Testis (tissue), 5 donors: ENCODE measurements at places on chromosomes 5 and 9.

- peak; percentile 85 for DNase-seq
Measured at GRCh38 chr9:119556129-119556875, 187.1 kb upstream of the BRINP1 start.

- no peak for DNase-seq
Measured at GRCh38 chr5:10699281-10699874, 61.7 kb downstream of the DAP start.

GRCh38 chr5:5504325-5504724, 81.8 kb downstream of the ICE1 start:
- DNase-seq = no peak

- no peak for DNase-seq
Measured at GRCh38 chr9:5354184-5354583, 14.5 kb upstream of the RLN1 start.

DNA sequence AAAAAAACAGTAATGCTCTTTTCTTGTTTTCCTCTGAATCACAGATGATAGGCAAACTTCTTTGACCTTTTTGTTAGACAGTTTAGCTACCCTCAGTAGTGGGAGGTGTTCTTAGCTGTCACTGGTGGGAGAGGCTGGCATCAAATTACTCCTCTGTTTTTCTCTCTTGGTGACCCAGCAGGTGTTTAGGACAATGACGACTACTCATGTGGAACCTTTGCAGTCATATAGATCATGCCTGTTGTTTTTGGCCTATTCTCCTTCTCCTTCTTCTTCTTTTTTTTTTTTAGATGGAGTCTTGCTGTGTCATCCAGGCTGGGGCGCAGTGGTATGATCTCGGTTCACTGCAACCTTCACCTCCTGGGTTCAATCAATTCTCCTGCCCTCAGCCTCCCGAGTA, 15.4 kb upstream of the NPR2 start:
- no peak for DNase-seq

DNA sequence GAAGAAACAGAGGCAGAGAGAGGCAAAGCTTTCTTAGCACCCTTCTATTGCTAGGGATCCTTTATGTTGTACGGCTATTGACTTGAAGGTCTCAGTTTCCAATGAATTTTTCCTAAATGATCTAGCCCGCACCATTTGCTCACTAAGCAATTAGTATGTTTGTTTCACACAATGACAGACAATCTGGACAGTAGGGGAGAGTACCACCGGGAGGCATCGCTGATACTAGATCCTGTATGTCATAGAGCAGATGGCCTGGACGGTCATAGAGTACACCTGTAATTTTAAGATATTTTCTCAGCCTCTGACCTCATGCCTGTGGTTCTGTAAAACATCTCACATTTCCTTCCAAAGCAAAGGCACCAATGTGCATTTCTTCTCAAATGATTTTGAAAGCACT, 194.3 kb downstream of the TLE4 start:
- no peak for DNase-seq

GRCh38 chr5:132232465-132232864, 4.8 kb upstream of the P4HA2 start:
- no peak for DNase-seq

DNA sequence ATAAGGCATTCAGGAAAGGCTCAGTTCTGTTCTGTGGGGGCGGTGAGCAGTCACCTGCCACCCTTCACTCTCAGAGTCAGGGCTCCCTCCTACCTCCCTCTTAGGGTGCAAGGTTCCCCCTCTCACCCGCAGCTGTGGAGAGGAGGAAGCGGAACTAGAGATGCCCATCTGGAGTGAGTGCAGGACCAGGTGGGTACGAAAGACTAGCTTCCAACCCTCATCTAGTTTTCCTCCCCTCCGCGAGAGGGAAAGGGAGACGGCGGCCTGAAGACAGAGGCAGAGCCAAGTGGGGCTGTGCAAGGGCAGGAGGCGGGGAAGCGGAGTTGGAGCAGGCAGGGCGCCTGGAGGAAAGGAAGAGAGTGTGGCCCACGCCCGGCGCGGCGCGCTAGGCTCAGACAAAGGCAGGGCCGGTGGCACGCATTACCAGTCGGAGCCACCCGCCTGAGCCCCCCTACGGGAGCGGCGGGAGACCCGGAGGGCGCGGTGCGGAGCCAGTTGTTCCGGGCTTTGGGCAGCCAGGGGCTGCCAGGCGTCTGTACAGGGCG, 7.3 kb downstream of the PRR7 start:
- peak; percentile 58 for DNase-seq

GRCh38 chr5:160361624-160362228, 8.7 kb downstream of the C1QTNF2 start:
- no peak for DNase-seq

GRCh38 chr5:96614110-96614691, 48.0 kb upstream of the CAST start:
- peak; percentile 77 for DNase-seq

DNA sequence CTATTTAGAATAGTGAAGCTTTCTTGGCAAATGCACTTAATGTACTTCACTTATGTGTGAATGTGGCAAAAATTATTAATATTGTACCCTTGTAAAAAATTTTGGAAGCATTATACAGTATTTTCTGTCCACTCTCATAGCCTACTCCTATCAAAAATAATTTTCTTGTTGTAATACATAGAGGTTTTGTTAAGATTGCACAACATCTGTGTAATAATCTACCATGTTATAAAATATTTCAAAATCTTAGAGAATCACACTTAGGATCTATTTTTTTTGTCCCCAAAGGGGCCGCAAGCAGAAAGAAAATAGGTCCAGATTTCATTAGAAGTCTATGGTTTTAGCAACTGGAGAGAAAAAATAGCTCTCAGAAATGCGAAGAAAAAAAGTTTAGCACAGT, 945.9 kb downstream of the CDH18 start:
- no peak for DNase-seq

DNA sequence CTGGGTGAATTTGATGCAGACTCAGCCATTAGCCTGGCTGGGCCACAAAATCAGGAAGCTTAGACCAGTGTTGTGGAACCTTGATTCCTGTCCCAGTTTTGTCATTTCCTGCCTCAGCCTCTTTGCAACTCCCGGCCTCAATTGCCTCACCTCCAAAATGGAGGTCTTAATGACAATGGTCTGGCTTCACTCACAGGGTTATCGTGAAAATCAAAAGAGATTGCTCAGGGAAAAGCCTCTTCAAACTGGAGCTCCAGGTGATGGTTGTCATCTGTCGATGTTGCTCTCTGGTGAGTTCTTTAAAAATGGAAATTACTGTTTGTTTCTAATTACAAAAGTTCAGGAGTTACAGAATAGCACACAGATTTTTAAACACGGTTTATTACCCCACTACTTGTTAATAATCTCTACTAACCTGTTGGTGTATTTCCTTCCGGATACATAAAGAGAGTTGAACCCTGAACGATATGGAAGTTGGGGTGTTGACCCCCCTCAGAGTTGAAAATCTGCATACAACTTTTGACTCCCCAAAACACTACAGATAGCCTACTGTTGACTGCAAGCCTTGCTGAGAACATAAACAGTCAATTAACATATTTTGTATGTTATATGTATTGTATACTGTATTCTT, 109.9 kb upstream of the CPEB4 start:
- DNase-seq = no peak

GRCh38 chr9:6444128-6444527, 31.1 kb downstream of the UHRF2 start:
- no peak for DNase-seq

DNA sequence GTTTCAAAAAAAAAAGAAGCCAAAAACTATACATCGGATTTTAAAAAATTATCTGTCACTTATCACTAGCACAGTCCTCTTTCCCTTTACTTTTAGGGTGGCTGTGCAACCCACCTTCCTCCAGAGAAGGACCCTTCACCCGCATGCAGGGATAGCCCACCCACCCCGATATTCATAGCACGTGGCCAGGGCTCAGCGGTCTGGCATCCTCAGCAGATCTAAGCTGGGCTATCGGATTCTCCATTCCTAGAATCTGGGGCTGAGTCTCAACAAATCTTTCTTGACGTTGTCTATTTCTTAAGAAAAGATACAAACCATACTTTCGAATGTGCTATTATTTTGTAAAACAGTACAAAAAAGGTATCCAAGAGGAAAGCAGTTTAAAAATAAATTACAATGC, 70.9 kb downstream of the MYO10 start:
- DNase-seq = no peak

DNA sequence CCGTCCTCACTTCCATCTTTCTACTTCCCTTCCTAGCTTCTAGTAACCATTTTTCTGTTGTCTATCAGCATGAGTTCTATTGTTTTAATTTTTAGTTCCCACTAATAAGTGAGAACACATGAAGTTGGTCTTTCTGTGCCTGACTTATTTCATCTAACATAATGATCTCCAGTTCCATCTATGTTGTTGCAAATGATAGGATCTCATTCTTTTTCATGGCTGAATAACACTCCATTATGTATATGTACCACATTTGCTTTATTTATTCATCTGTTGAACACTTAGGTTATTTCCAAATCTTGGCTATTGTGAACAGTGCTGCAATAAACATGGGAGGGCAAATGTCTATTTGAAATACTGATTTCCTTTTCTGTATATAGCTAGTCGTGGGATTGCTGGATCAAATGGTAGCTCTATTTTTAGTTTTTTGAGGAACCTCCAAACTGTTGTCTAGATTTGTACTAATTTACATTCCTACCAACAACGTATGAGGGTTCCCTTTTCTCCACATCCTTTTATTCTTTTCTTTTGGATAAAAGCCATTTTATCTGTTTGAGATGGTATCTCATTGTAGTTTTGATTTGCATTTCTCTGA, 50.3 kb downstream of the NSD1 start:
- no peak for DNase-seq

GRCh38 chr9:89431930-89432725, 65.8 kb downstream of the SEMA4D start:
- no peak for DNase-seq

DNA sequence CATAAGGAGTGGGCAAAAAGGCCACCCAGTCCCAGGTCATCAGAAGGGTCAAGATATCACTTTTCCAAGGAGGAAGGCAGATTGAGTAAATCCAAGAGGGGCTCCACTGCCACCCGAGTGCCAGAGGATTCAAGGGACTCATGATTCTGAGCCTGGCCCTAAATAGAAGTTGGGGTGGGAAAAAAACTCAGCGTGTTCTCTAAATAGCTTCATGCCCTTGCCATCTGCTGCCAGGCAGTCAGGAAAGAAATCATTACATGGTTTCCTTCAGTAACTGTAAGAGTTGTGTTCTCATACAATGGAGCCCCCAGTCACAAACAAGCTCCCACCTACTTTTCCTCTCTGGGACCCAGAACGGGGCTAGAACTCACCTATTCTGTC, 37.2 kb downstream of the SAR1B start:
- DNase-seq = no peak

DNA sequence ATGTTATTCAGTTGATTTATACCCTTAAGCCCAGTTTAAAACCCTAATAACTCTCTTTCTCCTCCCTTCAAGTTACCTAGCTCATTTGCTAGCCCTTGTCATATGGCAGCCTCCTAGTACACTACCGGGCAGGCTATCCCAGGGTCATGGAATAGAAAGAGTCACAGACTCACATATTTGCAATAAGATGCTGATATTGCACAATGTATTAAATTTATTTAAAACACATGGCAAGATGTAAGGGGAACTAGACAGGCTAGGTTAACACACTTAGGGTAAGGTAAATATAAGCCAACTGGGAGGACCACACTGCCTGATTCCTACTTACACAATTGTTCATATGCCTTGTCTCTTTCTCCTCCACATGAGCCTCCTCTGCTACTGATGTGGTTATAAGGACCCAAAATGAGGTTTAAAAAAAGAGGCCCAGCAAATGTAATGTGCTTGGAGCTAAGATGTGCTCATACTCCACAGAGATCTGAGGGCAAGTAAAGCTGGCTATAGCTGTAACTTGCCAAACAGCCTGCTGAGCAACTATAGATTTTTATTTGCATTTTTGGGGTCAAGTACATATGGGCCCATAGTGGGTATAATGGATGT, 130.0 kb downstream of the ENC1 start:
- DNase-seq = no peak

DNA sequence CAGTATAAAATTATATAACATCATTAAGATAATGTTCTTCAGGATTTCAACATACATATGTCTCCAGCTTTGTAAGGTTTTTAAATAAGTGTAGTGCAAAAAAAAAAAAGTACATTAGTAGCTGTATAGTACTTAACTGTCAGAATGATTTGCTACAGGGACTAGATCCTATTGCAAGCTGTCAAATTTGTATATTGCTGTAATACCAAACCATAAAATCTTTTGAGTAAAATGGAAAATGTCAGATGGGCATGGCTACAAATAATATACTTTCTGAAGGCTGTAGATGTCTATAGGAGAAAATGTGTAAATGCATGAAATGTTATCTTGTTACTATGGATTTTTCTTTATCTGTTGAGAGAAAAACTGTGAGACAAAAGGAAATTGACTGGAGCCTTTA, 298.5 kb downstream of the KDM4C start:
- DNase-seq = no peak

GRCh38 chr9:84212982-84213381, 127.6 kb downstream of the SLC28A3 start:
- no peak for DNase-seq

- no peak for DNase-seq
Measured at GRCh38 chr9:120946259-120946658, 19.7 kb upstream of the TRAF1 start.

DNA sequence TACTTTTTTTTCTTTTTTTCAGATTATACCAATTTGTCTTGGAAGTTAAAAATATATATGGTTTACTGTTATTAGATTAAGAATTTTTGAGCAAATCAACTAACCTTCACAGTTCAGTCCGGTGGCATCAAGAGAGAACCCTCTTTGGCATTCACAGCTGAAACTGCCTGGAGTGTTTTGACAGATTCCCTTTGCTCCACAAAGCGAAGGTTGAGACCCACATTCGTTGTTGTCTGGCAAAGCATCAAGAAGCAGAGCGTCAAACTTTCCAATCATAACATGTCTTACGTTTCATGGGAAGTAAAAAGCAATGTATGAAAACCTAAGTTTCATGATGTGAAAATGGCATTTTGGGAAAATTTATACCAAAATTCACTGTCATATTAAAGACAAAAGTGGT, 190.2 kb downstream of the SLC12A2 start:
- no peak for DNase-seq

DNA sequence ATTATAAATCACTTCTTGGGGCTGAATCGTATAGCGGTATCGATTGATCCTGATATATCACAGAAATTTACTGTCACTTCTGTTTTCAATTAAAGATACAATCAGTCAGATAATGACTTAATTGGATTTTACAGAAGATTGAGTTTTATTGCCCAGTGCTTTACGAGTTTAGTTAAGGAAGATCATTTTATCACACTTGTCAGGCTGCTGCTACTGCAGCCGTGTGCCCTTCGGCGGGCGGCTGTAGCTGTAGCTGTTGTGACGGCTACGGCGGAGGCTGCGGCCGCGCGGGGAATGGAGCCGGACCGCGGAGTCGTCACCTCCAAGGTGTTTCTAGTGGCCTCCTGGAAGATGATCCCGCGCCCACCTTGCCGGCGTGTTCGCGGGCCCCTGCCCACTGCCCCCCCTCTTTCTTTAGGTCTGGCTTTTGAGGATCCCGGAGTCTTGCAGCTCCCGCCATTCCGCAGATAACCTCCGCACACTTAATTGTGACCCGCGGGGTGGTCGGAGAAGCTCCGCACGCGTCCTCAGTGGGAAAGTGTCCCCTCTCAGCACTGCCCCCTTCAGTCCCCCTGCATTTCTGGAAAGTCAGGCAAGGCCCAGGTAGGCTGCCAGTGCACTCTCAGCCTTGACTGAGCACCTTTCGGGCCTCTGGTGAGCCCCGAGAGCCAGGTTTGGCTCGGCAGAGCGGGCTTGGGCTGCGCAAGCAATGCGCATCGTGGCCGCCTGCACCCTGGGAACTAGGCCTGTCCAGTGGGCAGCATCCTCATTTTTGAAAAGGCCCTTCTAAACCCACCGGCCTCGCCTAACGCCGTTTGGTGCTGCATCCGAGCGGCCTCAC, 6.9 kb upstream of the DMRT3 start:
- peak; percentile 33 for DNase-seq
